IPS DF 6.9 (cell line): ENCODE measurements at places on chromosomes 5 and 9.

- DNase-seq = peak; percentile 31
Observed at GRCh38 chr5:164504141-164504772, 998.8 kb downstream of the MAT2B start.

DNA sequence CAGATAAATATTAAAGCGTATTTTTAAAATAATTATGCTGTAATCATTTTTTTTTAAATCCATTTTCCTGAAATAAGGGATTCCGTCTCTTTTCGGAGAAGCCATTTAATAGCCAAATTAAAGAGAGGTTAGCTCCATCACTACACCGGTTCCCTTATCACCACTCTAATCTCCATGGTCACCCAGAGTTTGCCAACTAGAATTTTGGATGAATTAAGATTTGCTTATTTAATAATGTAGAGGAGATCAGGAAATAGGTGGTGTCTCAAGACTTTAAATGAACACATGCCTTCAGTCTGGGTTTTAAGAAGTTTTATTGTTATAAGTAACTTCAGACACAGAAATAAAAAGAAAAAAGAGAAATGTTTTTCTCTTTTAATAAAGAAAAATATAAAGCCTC lies 151.7 kb downstream of the TTC39B start:
- no peak for DNase-seq

DNA sequence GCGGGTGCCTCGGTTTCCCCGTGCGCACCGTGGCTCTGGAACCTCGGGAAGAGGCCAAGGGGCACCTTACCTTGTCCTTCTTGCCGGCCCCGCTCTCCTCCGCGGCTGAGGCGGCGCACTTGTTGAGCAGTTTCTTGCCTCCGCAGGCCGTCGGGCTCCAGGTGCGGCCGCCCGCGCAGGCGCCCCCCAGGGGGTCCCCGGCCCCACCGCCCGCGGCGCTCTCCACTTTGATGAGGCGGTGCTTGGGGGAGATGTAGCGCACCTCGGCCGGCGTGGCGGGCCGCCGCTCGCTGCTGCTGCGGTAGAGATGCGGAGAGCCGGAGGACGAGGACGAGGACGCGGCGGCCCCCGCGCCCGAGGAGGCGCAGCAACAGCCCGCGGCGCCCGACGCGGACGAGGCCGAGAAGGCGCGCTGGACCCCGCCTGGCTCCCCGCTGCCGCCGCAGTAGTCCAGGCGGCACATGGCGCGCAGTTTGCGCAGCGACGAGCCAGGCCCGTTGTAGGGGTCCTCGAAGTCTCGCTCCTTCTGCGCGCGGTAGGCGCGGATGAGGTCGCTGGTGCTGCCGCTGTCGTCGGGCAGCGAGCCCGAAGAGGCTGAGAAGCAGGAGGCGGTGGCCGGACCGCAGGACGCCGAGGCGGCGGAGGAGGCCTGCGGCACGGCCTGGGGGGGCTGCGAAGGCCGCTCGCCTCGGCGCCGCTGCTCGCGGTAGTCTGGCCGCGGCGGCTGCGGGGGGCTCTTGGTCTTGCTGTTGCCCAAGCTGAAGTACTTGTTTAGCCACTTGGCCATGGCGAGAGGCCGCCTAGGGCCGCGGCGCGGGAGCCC lies 957 bp downstream of the SHB start:
- DNase-seq = no peak

DNA sequence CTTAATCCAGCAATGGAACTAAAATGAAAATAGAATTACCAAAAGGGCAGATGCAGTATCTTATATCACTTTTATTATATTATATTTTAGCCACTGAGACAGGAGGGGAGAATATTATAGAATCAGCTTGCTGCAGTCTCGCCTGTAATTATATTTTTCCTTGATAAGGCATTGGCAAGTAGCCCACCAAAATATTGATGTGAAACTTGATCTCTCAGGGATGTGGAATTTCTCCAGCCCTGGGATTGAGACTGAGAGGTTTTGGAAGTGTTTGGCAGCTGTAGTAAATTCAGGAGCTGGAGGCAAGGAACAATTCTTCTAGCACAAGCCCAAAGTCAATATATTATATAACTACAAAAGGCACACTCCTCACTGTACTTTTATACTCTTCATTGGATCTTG lies 142.1 kb upstream of the ADAMTSL1 start:
- DNase-seq = no peak

DNA sequence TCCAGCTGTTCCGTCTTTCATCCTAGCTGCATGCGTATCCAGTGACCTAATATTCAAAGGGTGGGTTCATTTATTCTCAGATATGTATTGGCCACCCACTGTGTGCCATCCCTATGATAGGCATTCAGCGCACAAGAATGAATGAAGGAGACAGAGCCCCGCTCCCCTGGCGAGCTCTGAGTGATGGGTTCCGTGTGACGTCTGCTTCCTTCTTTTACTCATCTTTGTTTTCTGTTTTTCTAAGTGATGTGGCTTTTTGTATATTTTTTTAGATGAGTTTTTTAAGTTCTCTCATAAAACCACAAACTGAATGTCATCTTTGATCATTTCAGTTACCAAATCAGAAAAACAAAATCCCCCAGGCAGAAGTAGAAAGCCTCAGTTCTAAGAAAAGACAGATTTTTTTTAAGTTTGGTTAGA lies 168.3 kb upstream of the OTULINL start:
- DNase-seq = no peak

DNA sequence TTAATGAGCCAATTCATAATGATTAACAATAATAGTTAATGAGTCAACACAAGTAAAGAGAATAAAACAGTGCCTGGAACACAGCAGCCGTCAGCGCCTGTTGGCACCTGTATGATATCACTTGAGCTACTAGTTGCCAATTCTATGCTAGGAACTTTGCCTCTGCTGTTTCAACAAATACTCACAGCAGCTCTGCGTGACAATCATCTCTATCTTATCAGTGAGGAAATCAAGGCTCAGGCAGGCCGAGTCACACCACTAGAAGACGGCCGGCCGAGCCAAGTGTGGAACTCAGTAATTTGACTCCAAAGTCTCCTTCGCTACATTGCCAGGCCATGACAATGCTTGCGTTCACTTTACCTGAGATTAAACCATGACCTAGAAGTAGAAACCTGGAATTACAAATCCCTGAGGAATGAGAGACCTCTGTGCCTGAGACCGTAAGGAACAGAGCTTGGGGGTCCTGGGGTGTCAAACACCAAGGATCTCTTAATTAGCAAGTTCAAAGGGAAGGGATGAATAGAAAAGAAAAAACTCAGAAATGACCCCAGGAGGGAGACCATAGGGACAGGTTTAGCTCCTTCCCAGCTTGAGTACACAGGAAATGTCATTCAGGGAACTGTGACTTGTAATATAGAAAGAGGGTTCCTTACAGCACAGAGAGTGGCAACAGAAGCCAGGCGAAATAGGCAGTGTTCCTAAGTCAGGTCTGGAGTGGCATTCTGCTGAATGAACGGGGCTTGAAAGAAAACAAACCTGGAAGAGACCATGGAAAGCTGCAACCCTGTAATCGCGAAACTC lies 109.1 kb downstream of the SUSD1 start:
- no peak for DNase-seq

GRCh38 chr5:140273401-140273877 lies 29.5 kb downstream of the PFDN1 start:
- no peak for DNase-seq

- peak; percentile 25 for DNase-seq
Observed at GRCh38 chr9:89278997-89279739, 31.8 kb upstream of the CKS2 start.

- DNase-seq = no peak
Observed at GRCh38 chr5:143642791-143643190, 169.2 kb upstream of the HMHB1 start.

- DNase-seq = no peak
Observed at GRCh38 chr5:143505934-143506333, 102.4 kb upstream of the NR3C1 start.

DNA sequence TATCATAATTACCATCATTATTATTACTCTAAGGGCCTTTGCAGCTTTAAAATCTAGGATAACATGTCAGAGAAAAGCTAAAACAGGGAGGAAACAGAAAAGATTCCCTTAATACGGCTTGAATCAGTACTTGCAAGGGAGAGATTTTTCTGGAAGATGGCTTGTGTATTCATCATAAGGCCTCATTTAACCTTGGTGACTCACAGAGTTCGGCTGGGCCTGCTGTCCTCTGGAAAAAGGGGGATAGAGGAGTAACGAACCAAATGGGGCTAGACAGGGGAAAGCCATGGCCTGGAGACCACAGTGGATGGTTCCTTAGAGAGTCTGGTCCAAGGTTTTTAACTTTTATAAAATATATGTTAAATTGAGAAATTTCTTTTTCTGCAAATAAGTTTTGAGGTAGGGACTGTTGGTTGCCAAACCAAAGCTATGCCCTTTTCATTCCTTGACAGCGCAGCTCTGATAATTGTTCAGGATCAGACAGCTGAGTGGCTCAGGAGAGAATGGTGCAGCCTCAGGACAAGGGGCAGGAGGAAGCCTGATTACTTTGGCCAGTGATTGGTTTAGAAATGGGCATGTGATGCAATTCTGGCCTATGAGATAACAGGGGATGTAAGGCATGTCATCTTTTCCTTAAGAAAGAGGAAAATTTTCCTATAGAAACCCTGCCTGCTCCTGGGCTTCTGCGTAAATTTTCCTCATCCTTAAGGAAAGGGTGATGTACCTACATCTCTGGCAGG lies 25.6 kb upstream of the GSN start:
- no peak for DNase-seq

GRCh38 chr5:133460172-133460758 lies 152.1 kb downstream of the FSTL4 start:
- peak; percentile 29 for DNase-seq

- no peak for DNase-seq
Observed at GRCh38 chr5:8521991-8522390, 653.0 kb downstream of the MTRR start.

DNA sequence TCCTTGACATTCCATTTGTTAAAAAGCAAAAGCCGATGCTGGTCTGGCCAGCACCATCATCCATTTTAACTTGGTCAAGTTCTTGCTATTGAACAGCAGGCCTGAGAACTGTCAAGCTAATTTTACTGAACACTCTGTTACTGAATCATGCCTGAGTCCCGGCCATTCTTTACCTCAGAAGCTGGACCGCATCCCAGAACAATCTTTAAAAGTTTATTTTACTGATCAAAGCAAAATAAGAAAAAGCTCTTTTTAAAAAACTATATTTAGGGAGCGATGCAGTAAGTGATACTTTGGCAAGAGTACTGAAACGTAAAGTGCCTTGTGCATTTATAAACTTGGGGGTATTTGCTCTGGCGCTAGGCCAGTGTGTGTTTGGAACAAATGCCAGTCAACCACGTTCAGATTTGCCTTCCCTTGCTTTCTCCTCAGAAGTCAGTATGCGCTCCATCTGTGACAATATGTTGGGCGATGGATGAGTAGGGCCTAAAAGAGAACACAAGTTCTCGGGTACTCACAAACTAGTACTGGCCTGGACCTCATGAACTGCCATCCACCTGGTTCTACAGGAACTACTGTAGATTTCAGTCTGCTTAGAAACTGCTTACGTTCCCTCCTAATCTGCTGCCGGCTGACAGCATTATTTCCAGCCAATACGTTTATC lies 161.9 kb downstream of the MAPKAP1 start:
- DNase-seq = no peak

GRCh38 chr5:95739857-95740256 lies 8.7 kb downstream of the RHOBTB3 start:
- DNase-seq = no peak

GRCh38 chr5:110735556-110735955 lies 3.3 kb upstream of the SLC25A46 start:
- DNase-seq = no peak

DNA sequence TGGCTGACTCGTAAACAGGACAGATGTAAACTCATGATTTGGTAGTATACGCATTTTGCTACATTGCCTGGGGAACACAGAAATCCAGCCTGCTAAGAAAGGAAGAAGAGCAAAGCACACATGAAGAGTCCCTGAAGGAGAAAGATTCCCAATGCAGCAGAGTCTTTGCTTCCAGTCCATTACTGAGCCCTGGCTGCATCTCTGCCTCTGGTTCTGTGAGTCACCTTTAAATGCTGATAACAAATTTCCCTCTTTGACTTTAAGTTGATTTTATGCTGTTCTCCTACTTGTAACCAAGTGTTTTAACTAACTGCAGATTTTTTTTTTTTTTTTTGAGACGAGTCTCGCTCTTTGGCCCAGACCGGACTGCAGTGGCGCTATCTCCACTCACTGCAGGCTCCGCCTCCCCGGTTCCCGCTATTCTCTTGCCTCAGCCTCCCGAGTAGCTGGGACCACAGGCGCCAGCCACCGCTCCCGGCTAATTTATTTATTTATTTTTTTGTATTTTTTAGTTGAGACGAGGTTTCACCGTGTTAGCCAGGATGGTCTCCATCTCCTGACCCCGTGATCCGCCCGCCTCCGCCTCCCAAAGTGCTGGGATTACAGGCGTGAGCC lies 8.5 kb upstream of the PRXL2C start:
- no peak for DNase-seq

DNA sequence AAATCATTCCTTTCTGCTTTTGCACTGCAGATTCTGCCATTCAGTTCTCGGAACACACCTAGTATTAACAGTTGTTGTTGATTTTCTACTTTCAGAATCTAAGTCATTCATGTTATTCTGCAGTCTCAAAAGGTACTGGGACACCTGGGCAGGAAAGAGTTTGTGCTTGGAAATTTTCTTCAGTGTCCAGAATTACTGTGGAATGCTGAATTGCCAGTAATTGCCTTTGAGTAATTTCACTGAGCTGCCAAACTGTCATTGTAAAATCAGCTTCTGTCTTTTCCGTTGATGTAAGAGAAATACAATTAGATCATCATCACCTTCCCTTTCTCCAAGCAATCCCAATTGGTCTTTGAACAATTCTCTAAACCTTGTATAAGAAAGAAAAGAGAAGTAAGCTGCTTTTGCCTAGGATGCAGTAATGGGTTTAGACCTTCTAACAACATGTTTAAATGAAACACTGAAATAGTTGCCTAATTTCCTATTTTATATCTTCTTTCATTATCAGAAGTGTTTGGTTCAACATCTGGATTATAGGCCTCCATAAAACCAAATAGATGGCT lies 75.7 kb upstream of the TGFBR1 start:
- DNase-seq = no peak

DNA sequence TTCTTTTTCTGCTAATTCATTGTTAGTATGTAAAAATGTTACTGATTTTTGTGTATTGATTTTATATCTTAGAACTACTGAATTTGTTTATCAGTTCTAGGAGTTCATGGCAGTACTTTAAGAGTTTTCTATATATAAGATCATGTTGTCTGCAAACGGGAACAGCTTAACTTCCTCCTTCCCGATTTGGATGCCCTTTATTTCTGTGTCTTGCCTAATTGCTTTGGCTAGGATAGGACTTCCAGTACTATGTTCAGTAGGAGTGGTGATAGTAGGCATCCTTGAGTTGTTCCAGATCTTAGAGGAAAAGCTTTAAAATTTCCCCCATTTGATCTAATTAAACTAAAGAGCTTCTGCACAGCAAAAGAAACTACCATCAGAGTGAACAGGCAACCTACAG lies 20.1 kb downstream of the RCL1 start:
- no peak for DNase-seq

DNA sequence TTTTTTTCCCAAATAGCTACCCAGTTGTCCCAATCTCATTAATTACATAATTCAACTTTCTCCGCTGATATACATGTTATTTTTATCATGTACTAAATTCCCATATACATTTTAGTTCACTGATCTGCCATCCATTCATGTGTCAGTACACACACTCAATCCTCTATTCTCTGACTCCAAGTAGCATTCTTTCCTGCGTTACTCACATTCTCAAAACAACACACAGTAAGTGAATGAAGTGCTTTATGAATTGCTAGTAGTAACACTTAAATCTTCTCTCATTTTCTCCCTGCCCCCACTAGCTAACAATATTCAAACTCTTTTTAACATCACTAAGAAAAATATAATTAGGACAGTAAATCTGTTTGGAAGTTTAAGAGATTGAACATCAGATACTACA lies 8.9 kb downstream of the ZNF366 start:
- no peak for DNase-seq

GRCh38 chr5:91423871-91424270 lies 40.8 kb upstream of the ARRDC3 start:
- DNase-seq = no peak
